ENCODE measurements at places on chromosomes 5 and 9.
A peak's percentile ranks its signal among the peaks of the same experiment; 100 is the strongest.

- no peak for DNase-seq
These were observed 436.6 kb downstream of the DTWD2 start for GRCh38 chr5:118551716-118552115.

GRCh38 chr9:23638837-23639426 lies 187.1 kb downstream of the ELAVL2 start:
- DNase-seq, result peak; percentile 31

DNA sequence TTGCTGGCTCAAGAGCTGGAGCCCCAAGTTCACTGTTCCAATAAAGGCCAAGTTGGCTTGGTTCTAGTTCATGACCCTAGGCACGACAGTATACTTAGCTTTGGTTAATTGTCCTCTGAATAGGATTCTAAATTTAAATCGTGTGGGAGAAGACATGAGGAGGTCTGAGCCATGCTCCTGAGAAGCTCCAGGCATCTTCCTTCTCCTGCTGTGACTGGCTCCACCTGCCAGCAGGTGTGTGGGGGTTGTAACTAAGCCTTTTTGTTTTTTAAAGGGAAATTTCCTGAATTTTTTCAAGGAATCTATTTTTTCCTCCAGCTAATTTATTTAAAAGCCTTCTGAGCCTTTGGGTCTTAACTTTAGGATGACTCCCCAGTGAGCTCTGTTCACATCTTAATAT lies 20.2 kb upstream of the TRIM36 start:
- no peak for DNase-seq

DNA sequence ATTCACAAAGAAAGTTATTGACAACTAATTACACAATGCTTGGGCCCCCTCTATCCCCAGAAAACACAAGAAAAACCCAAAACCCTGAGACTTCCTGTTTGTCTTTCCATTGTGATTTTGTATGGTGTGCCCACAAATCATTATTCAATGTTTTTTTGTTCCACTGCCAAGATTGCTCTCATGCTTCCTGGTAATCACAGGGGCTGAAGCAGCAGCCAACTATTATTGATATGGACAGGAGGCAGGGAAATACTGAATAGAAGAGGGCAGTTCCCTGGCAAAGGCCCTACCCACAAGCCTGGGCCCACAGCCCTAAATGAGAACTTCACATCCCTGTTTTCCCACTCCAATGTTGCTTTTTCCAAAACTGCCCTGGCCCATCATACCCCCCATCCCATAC lies 21.5 kb upstream of the RFK start:
- no peak for DNase-seq

- DNase-seq, result no peak
These were observed 443.0 kb upstream of the KLF4 start for GRCh38 chr9:107932601-107933000.

DNA sequence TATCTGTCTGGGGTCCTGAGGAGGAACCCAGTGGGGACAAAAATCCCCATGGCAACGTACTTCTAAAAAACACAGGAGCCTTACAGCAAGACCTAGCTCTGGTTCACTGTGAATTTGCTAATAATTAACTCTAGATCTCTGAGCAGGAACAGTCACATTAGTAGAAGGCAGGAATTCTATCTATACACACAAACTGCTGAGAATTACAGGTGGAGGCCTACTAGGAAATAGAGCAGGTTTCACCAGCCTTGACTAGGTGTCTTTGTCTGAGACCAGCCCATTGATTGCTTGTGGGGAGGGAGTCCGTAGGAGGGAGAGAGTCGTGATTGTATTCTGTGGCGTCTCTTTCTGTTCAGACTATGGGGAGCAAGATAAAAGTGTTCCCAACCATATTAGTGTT lies 44.8 kb downstream of the PRLR start:
- DNase-seq, result no peak

DNA sequence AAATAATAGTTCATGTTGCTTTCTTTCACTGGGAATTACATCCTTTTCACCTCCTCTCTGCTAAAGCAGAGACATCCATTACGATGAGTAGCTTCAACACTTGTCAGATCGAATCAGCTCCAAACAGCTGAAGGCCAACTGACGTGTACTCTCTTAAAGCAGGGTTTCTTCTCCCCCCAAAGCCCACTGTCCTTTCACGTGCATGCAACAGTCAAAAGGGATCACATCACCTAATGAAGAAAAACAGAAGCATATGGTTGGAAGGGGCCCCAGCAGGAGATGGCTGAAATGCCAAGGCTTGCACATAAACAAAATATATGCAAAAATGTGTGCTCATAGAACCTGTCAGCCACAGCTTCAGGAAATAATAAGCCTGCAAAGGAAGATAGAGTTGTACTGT lies 421.6 kb downstream of the ANXA1 start:
- no peak for DNase-seq

- DNase-seq, result no peak
These were observed 54.9 kb downstream of the RAD23B start for GRCh38 chr9:107337676-107338590.

- DNase-seq, result no peak
These were observed 9.6 kb downstream of the LRRC8A start for GRCh38 chr9:128891321-128892220.

- no peak for DNase-seq
These were observed 46.9 kb downstream of the NEURL1B start for GRCh38 chr5:172687940-172688339.

DNA sequence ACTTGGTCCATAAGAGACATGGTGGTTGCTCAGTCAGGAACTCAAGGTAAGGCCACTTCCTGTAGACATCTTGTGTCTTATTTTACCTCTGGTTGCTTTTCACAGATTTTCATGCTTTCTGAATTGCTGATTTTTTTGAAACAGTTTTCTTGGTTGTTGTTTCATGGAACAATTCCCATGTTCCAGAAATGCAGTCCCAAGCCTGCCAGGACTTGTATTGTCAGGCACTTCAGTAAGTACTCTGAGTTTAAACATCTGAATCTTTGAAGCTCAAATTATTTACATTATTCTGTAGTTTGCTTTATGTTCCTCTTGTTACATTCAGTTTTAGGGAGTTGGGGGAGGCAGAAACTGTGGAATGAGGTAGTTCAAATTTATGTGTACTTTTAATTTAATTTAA lies 290.2 kb downstream of the DMRT2 start:
- DNase-seq, result no peak

GRCh38 chr5:80116465-80116864 lies 81.3 kb downstream of the THBS4 start:
- no peak for DNase-seq

DNA sequence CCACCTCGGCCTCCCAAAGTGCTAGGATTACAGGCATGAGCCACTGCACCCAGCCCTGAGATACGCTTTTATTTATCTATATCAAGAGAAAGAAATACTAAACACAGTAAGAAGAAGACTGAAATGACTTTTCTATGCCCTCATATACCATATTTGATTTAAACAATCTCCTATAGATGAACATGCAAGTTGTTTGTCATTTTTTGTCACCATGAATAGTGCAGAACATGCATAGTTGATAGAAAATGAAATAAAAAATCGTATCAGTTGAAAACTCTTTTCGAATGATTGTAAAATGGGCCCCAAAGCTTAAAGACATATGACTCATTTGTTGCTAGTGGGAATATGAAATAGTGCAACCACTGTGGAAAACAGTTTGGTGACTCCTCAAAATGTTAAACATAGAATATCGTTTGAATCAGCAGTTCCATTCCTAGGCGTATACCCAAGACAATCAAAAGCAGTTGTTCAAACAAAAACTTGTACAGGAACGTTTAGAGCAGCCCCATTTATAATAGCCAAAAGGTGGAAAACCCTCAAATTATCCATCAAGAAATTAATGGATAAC lies 61.4 kb upstream of the ANKH start:
- DNase-seq, result no peak

DNA sequence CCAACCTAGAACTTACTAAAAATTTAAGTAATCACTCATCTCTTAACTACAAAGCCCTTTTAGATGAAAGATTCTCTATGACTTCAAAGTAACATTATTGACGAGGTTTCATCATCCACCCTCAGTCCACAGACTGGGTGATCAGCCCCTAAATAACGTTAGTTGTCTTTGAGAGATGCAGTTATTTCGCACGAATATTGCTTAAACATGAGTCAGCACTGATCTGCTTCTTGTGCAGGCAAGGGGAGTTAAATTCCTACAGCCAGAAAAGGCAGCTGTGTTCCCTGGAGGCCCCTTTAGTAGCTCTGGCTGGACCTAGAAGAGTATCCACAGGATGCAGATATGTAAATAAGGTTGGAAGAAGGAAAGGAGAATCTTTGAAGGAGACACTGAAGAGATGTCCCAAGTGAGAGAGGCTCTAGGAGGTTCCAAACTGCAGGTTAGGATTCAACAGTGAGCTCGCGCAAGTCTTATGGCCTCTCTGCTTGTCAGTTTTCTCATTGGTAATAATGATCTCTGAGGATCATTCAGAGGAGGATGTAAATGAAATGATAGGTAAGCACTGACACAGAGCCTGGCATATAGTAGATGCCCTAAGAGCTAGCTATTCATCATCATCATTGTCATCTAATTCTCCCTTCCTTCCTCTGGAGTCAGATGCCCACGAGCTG lies 122.2 kb upstream of the MAN2A1 start:
- no peak for DNase-seq

DNA sequence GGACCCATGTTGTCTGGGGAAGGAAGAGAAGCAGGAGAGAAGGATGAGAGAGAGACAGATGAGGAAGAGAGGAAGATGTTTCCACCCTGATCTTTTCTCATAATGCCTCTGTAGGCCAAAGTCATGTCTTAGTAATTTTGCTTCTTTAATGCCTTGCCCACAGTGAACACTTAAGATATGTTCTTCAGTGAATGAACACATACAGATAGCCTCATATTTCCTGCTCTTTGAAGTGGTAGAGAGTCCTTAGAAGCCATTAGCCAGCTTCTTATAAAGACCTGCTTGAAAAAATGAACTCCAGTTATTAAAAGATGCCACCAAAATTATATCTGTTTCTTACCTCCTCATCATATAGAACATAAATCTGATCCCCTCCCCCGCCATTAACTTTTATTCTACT lies 244.4 kb downstream of the CD180 start:
- no peak for DNase-seq

- no peak for DNase-seq
These were observed 4.4 kb upstream of the GLIPR2 start for GRCh38 chr9:36132086-36132485.

DNA sequence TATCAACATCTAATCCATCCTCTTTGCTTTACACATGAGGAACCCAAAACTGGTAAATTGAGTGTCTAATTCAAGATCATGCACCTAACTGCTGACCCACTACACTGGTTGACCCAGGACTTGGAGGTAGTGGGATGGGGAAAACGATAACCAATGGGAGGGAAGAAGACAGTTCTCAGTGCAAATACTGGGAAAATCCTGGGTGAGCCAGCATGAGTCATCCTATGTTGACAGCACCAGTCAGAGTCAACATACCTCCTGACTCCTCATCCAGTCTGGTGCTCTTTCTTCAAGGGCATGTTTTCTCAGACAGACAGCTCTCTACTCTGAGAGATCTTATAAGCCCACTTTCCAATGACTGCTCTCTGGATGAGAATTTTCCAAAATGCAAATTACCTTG lies 232.8 kb upstream of the PTGER4 start:
- DNase-seq, result peak; percentile 73

Measured in urothelium cell line (cell line).